ENCODE measurements at places on chromosomes 2 and 18. TPM values are rescaled to one million over a fixed set of nuclear protein-coding genes. Genes with fewer than 3 reads are reported as not detected.

Gene TMEFF2
- total RNA-seq: 2.3 TPM

Gene EVX2
- not detected for total RNA-seq

Gene RASGRP3
- 0.23 TPM for total RNA-seq

Gene IL1R2
- total RNA-seq: not detected

Gene CHPF
- 84.8 TPM for total RNA-seq

Gene TMEM150A
- 23.1 TPM for total RNA-seq

Gene GRP
- not detected for total RNA-seq

Gene ANTXR1
- total RNA-seq: 36.8 TPM

Gene TCF23
- total RNA-seq: 0.14 TPM

Gene CAVIN2
- total RNA-seq: 0.14 TPM

Gene GALNT5
- 0.34 TPM for total RNA-seq

Gene ACKR3
- 1.4 TPM for total RNA-seq
